Activated naive CD8-positive, alpha-beta T cell treated with anti-CD3 and anti-CD28 coated beads for 36 hours (primary cell): ENCODE measurements at places on chromosomes 16 and 17. TPM values are rescaled to one million over a fixed set of nuclear protein-coding genes. Genes with fewer than 3 reads are reported as not detected.

- no peak for DNase-seq
- no peaks in the 10 kb centered on the region for H3K36me3 ChIP-seq
- H3K4me1 ChIP-seq = peaks cover 22% of the 10 kb centered on the region
- H3K27me3 ChIP-seq = peaks cover 6% of the 10 kb centered on the region
- H3K4me3 ChIP-seq = no peak overlapping the region
Measured at GRCh38 chr17:45426561-45426960, 6.1 kb downstream of the ARHGAP27 start.

DNA sequence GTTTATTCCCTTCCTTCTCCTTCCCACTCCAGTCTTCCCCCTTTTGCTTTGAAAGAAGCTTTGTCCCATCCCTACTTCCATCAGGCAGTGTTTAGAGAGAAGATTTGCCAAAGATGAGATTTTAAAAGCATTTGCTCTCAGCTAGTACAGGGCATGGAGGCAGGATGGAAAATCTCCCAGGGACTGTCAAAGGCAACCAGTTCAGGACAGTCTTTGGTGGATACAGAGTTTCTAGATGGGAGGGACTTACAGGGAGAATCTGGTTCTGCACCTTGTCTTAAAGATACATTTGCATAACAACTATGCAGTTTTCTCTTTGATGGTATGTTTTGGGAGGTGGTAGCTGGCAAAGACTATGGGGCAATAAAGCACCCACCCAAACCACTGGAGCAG, 26.2 kb downstream of the CHD9 start:
- peaks cover 11% of the 10 kb centered on the region for H3K36me3 ChIP-seq
- peaks cover 12% of the 10 kb centered on the region for H3K4me1 ChIP-seq
- no peak overlapping the region for H3K27ac ChIP-seq
- H3K4me3 ChIP-seq = no peak overlapping the region
- DNase-seq = no peak

GRCh38 chr17:4785311-4786105, 656 bp downstream of the VMO1 start:
- no peaks in the 10 kb centered on the region for H3K36me3 ChIP-seq
- no peak overlapping the region for H3K4me3 ChIP-seq
- H3K27me3 ChIP-seq = peaks cover 80% of the 10 kb centered on the region
- peaks cover 17% of the 10 kb centered on the region for H3K4me1 ChIP-seq
- DNase-seq = no peak

ERBB2 gene
- 3.8 TPM for total RNA-seq

- no peak overlapping the region for H3K27ac ChIP-seq
- no peak for DNase-seq
- H3K4me3 ChIP-seq = no peak overlapping the region
- H3K4me1 ChIP-seq = no peaks in the 10 kb centered on the region
- H3K27me3 ChIP-seq = no peaks in the 10 kb centered on the region
Measured at GRCh38 chr16:287298-287811, 4.4 kb downstream of the PDIA2 start.

- H3K27me3 ChIP-seq = no peaks in the 10 kb centered on the region
- peaks cover 4% of the 10 kb centered on the region for H3K36me3 ChIP-seq
- H3K27ac ChIP-seq = no peak overlapping the region
- H3K4me1 ChIP-seq = no peaks in the 10 kb centered on the region
- no peak overlapping the region for H3K4me3 ChIP-seq
Measured at GRCh38 chr17:58452738-58453137, 35.4 kb upstream of the RNF43 start.

DNA sequence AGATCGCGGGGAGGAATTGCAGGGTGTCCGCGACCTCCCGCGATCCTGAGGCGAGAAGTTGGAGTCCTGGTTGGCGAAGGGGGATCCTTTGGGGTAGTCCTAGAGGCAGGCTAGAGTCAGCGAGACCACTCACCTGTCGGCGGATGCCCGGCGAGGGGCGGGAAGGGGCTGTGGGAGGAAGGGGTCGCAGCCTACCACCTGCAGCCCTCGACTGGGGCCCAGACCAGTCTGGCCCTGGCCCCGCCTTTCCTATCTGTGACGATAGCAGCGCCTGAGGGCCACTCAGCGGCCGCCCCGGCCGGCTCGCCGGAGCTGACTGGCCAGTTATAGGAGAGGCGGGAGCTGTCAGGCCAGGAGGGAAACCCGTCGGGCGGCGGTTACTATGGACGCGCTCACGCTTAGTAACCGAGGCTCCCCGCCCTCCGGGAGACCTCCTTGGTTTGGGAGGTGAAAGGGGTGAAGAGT, at the start of gene TEKT3:
Gene TEKT3, minus strand, starts transcription at position 213 of the 465 bp plus-strand sequence. CDS start 10,012 bp downstream, outside the sequence.
- peak; percentile 10 for DNase-seq
- H3K36me3 ChIP-seq = no peaks in the 10 kb centered on the region
- no peak within 1 kb of the TSS for H3K27ac ChIP-seq
- H3K4me3 ChIP-seq = peak within 1 kb of the TSS; percentile 54
- H3K27me3 ChIP-seq = peaks cover 66% of the 10 kb centered on the region
- peaks cover 10% of the 10 kb centered on the region for H3K4me1 ChIP-seq

- peaks cover 3% of the 10 kb centered on the region for H3K36me3 ChIP-seq
- H3K4me3 ChIP-seq = no peak overlapping the region
- H3K4me1 ChIP-seq = peaks cover 5% of the 10 kb centered on the region
- no peak overlapping the region for H3K27ac ChIP-seq
- no peaks in the 10 kb centered on the region for H3K27me3 ChIP-seq
Measured at GRCh38 chr16:21991621-21992020, 9.3 kb downstream of the PDZD9 start.

- H3K36me3 ChIP-seq = peaks cover 28% of the 10 kb centered on the region
- no peaks in the 10 kb centered on the region for H3K27me3 ChIP-seq
- H3K4me3 ChIP-seq = no peak overlapping the region
- DNase-seq = no peak
Measured at GRCh38 chr17:78390241-78391050, 12.0 kb downstream of the PGS1 start.

- H3K27ac ChIP-seq = no peak overlapping the region
- H3K36me3 ChIP-seq = peaks cover 4% of the 10 kb centered on the region
- peaks cover 29% of the 10 kb centered on the region for H3K4me1 ChIP-seq
- no peak overlapping the region for H3K4me3 ChIP-seq
- H3K27me3 ChIP-seq = peaks cover 37% of the 10 kb centered on the region
Measured at GRCh38 chr17:49227436-49228261, 2.9 kb downstream of the PHOSPHO1 start.

DNA sequence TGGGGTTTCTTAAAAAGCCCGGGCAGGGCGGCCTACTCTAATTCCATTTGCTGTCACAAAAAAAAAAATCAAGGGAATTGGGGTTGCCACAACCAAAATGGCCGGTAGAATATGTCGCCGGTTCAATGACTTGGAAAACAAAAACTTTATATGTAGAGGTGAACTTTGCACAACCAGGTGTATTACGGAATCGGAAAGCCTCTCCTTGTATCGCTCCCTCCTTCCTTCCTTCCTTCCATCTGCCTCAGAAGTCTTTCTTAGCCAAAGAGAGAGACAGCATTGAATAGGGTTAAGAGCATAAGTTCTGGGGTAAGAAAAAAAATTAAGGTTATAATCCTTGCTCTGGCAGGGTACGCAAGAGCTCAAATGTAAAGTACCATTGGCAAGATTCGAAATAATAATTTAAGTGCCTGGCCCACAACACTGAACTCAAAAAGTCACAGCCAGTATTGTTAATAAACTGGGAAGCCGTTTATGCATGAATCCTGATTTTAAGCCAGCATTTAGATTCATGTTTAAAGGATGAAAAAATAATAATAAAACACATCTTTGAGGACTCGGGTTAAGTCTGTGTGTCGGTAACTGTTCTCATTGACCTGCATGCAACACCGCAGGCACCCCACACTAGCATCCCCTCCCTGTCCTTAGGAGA, 522 bp upstream of the GLG1 start:
- peak overlapping the region; percentile 97 for H3K4me3 ChIP-seq
- DNase-seq = no peak
- H3K27me3 ChIP-seq = no peaks in the 10 kb centered on the region
- peaks cover 44% of the 10 kb centered on the region for H3K4me1 ChIP-seq
- H3K27ac ChIP-seq = peak overlapping the region; percentile 90

DNA sequence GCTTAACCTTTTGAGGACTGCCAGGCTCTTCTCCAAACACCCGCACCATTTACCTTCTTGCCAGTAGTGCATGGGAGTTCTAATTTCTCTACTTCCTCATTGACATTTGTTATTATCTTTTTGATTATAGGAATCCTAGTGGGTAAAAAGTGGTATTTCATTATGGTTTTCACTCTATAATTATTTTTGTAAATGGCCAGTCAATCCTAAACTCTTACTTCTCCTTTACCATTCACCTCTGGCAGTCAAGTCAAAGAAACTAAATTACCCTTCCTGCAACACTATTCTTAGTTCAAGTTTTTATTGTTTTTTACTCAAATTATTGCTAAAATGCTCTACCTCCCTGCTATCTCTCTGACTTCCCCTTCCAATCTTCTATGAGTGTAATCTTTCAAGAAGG, 29.8 kb upstream of the ANKFY1 start:
- H3K27ac ChIP-seq = no peak overlapping the region
- H3K36me3 ChIP-seq = peaks cover 3% of the 10 kb centered on the region
- DNase-seq = no peak
- peaks cover 3% of the 10 kb centered on the region for H3K4me1 ChIP-seq
- no peaks in the 10 kb centered on the region for H3K27me3 ChIP-seq

GRCh38 chr17:53472586-53472985, 350.1 kb upstream of the KIF2B start:
- no peaks in the 10 kb centered on the region for H3K4me1 ChIP-seq
- H3K27me3 ChIP-seq = no peaks in the 10 kb centered on the region
- no peak overlapping the region for H3K4me3 ChIP-seq
- H3K36me3 ChIP-seq = no peaks in the 10 kb centered on the region

EXOC3L1 gene
- 0.19 TPM for total RNA-seq

GRCh38 chr16:4800290-4801041, 2.0 kb downstream of the ROGDI start:
- no peak for DNase-seq
- peak overlapping the region; percentile 51 for H3K4me3 ChIP-seq

PRR35 gene
- not detected for total RNA-seq

GRCh38 chr17:48570325-48571023, 7.7 kb downstream of the HOXB4 start:
- no peaks in the 10 kb centered on the region for H3K4me1 ChIP-seq
- H3K27ac ChIP-seq = no peak overlapping the region
- no peak for DNase-seq

DNA sequence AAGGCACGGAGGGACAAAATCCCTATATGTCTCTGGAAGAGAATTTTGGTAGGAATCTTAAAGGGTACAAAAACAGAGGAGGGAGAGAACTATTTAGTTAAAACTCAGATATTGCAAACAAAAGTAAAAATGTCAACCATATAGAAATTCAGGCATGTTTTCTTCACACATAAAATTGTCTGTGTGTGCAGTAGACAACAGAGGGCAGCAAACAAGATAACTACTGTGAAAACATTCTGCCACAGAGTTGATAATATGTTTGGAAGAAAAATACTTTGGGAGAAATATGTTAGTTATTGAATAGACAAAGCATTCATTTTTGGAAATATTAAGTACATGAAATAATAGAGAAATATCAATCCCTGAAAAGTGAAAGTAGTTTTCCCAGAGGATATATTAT, 56.2 kb downstream of the SNX11 start:
- H3K27me3 ChIP-seq = no peaks in the 10 kb centered on the region
- peaks cover 13% of the 10 kb centered on the region for H3K4me1 ChIP-seq
- peaks cover 2% of the 10 kb centered on the region for H3K36me3 ChIP-seq
- DNase-seq = no peak
- no peak overlapping the region for H3K27ac ChIP-seq
- H3K4me3 ChIP-seq = no peak overlapping the region

RAB37 gene
- 1.8 TPM for total RNA-seq

ENPP7 gene
- not detected for total RNA-seq

DNA sequence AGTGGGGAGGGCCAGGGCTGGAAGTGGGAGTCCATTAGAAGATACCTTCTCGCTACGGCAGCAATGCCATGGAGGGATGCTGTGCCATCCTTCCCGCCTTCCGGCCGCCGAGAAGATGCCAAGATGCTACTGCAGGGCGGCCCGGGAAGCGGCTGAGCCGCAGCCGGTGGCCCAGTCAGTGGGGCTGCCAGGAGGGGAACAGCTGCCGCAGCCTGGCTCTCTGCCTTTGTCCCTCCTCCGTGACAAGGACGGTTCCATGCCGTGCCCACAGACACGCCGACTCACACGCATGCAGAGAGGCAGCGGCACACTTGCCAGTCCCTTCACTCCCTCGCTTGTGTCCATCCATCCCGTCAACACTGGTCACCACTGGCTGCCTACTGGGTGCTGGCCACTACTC, 20.2 kb upstream of the NCBP3 start:
- H3K27ac ChIP-seq = no peak overlapping the region
- no peak for DNase-seq
- H3K27me3 ChIP-seq = no peaks in the 10 kb centered on the region
- H3K4me1 ChIP-seq = no peaks in the 10 kb centered on the region
- H3K4me3 ChIP-seq = no peak overlapping the region
- peaks cover 3% of the 10 kb centered on the region for H3K36me3 ChIP-seq

GRCh38 chr16:4882000-4882632, 34.8 kb downstream of the UBN1 start:
- no peak for DNase-seq
- H3K36me3 ChIP-seq = peaks cover 28% of the 10 kb centered on the region
- no peak overlapping the region for H3K4me3 ChIP-seq
- no peaks in the 10 kb centered on the region for H3K27me3 ChIP-seq
- no peaks in the 10 kb centered on the region for H3K4me1 ChIP-seq

- H3K27me3 ChIP-seq = peaks cover 16% of the 10 kb centered on the region
- no peaks in the 10 kb centered on the region for H3K36me3 ChIP-seq
- H3K4me3 ChIP-seq = no peak overlapping the region
- peaks cover 4% of the 10 kb centered on the region for H3K4me1 ChIP-seq
- no peak overlapping the region for H3K27ac ChIP-seq
Measured at GRCh38 chr17:20154286-20155000, 145.3 kb downstream of the SPECC1 start.

DNA sequence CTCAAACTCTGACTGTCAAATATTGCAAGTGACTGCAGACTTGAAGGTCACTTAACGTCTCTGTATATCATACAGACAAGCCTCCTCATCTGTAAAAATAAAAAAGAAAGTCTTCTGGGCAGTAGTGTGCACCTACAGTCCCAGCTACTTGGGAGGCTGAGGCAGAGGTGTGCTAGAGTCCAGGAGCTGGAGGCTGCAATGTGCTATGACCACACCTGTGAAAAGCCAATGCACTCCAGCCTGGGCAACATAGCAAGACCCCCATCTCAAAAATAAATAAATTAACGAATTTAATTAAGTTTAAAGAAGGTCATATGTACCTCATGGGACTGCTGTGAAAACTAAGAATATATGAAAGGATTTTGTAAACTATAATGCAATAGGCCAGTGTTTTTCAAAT, 35.0 kb upstream of the C17orf78 start:
- H3K4me1 ChIP-seq = peaks cover 12% of the 10 kb centered on the region
- no peak overlapping the region for H3K27ac ChIP-seq
- peaks cover 32% of the 10 kb centered on the region for H3K36me3 ChIP-seq
